ENCODE measurements at places on chromosomes 1 and 21.

- DNase-seq = no peak
Observed at GRCh38 chr1:29966526-29967045, 730.3 kb downstream of the PTPRU start.

DNA sequence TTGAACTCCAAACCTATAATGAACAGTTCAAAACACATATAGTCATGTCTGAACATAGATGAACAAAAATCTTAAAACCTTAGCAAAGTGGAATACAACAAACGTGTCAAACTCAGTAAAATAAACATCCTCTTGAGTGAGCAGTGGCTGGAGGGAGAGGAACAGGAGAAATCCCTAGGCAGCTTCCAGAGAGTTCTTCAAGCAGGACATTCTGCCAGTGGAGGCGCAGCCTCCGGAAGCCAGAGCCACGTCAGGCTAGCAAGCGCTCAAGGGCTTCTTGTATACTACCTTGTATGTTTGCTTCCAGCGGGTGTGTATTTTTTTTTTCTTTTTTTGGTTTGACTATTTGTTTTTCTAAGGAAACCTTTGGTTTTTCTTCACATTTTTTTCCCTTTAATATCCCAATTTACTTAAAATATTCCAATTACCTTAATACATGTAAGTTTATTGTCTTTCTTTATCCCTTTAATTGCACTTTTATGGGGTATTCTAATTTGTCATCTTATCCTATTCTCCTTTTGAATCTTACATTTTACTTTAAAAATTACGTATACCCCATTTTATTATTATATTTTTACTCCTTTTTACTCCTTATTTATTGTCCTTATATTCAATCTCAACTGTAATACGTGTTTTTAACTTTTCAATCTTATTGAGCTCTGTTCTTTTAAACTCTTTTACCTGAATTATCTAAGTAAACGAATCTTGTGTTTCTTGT lies 42.0 kb downstream of the COLGALT2 start:
- DNase-seq = no peak

- no peak for DNase-seq
Observed at GRCh38 chr21:46545363-46545762, 59.5 kb downstream of the S100B start.

GRCh38 chr21:25885405-25885804 lies 150.6 kb downstream of the GABPA start:
- no peak for DNase-seq

DNA sequence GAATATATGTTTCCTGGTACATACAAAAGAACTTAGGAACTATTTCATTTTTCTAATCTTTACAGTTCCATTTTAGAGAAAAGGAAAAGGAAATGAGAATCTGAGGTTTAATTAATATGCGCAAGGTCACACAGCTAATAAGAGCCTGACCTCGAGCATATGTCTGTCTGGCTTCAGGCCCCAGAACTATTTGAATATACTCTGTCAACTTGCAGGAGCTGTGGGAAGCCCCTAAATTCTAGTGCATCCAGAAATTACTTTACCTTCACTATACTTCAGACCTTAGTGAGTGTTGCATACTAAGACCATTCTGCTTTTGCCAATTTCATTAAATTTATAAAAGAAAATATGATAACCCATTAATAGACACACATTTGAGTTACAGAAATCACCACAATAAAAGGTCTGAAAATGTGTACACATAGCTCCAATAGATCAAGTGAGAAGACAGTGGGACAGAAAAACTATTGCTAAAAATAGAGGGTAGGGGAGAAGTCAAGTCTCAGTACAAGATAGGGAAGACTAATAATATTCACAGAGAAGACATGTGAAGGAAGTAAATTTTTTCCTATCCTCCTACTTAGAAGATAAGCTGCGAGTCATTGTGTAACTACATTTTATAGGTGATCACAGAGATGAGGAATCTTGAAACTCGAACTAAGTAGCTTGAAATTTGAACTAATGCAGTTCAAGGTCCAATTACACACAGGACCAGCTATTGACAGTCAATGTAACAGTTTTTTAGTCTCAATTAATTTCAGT lies 3.8 kb downstream of the RGS13 start:
- DNase-seq = no peak

- DNase-seq = peak; percentile 43
Observed at GRCh38 chr1:41661428-41662060, 177.1 kb upstream of the EDN2 start.

DNA sequence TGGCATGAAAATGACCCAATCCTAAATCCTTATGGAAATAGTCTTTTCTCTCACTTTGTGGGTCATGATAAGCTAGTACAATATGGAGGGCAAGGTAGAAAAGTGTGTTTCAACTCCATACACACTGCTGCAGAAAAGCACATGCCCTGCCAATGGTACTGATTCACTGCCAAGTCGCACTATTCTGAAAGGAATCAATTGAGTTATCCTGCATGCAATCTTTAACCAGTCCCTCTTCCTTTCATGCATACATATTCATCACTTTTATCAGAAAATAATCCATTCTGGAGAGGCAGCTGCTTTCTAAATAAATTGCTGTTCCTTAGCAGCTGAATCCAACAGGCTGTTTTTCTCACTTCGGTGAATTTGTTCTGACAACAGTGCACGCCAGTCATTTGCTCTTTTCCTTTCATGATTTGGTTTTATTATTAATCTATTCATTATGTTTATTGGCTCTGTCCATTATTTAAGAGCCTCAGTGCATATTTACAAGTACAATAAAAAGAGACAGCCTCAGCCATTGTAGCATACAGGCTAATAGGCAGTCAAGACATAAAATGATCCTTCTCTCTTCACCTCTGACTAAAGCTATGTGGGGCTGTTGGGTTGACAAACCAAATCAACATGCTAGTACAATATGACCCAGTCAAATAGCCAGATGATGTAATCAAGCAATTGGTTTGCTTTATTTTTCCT lies 108.8 kb downstream of the CHD1L start:
- DNase-seq = no peak

GRCh38 chr1:175744305-175744704 lies 910 bp upstream of the TNR start:
- no peak for DNase-seq

DNA sequence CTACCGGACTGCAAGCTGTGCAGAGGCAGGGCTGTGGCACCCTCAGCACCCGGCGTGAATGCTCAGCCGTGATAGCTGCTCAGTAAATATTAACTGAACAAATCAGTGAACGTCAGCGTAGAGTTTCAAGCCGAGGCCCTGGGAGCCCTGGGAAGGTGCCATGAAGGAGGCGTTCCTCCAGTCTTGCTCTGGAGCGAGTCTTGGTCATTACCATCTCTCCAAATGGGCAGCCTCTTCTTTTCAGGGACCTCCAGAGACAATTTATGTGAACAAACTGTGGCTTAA lies 449.2 kb downstream of the CAMTA1 start:
- no peak for DNase-seq

DNA sequence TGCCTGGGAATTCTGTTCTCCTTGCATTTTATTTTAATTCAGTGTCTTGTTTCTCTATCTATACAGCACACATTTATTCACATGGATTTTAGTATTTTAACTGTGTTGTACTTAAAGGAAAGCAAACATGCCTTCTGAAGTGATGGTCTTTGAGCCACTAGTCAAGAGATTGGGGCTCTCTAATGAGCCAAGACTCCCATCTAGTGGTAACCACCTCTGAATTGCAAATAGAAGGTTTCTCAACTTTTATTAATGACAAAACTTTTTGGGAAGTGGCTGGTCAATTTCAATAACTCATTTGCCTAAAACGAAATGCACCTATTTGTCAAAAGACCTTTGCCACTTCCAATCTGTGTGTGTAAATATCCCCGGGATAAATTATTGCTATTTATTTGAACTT lies 199.6 kb downstream of the LTN1 start:
- no peak for DNase-seq

- no peak for DNase-seq
Observed at GRCh38 chr1:10613340-10613739, 138.6 kb downstream of the PEX14 start.

GRCh38 chr1:59138402-59138801 lies 158.5 kb upstream of the FGGY start:
- DNase-seq = no peak

GRCh38 chr1:29397256-29397590 lies 160.9 kb downstream of the PTPRU start:
- no peak for DNase-seq

- DNase-seq = no peak
Observed at GRCh38 chr1:186255266-186255665, 119.8 kb downstream of the TPR start.

DNA sequence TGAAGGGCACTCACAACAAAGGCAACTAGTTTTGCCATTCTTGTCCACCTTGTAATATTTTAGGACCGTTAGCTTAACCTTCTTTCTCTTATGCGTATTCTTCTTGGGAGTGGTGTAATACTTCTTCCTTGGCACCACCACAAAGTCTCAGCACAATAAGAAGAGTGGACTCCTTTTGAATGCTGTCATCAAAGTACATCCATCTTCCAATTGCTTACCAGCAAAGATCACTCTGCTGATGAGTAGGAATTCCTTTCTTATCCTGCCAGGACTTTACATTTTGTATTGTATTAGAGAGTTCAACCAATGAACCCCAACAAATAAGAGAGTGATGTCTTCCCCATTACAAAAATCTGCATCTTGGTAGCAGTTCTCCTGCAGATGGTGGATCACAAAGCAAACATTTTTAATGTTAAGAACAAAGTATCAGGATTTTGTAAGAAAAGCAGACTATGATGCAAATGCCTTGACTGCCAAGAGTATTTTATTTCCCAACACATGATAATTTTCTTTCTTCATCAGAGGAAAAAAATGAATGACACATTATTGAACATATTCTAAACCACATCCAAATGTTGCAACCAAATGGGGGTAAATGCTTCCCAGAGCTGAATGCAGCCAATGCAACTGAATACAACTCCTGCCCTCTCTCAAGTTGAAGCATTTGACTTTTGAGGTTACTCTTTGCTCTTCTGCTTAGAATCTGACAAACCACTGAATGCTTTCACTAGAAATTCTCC lies 5.1 kb upstream of the ARNT start:
- DNase-seq = no peak

- no peak for DNase-seq
Observed at GRCh38 chr1:32988665-32989064, 24.1 kb upstream of the RNF19B start.

GRCh38 chr1:112704934-112705627 lies 1.8 kb downstream of the RHOC start:
- DNase-seq = peak; percentile 75

GRCh38 chr1:35243691-35244090 lies 24.8 kb upstream of the ZMYM4 start:
- DNase-seq = peak; percentile 53

GRCh38 chr1:31181515-31182343 lies 58.0 kb downstream of the NKAIN1 start:
- peak; percentile 63 for DNase-seq

- DNase-seq = no peak
Observed at GRCh38 chr1:33719326-33719725, 144.6 kb upstream of the HMGB4 start.

DNA sequence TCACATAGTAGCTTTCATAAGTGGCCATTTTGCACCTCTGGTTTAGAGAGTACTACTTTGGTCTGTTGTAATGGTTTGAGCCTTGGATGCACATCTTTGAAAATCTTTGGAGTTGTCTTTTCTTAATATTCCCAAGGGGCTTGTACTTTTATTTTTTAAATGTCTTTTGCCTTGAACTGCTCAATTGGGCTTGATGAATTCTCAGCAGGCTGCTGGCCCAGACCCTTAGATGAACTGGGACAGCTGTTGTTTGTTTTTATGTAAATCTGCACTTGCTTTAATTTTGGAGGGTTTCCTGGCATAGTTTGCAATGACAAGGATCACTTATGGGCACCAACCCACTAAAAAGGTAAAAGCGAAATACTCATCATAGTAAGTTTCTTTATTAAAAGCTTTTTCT lies 24.9 kb downstream of the NGF start:
- DNase-seq = no peak

DNA sequence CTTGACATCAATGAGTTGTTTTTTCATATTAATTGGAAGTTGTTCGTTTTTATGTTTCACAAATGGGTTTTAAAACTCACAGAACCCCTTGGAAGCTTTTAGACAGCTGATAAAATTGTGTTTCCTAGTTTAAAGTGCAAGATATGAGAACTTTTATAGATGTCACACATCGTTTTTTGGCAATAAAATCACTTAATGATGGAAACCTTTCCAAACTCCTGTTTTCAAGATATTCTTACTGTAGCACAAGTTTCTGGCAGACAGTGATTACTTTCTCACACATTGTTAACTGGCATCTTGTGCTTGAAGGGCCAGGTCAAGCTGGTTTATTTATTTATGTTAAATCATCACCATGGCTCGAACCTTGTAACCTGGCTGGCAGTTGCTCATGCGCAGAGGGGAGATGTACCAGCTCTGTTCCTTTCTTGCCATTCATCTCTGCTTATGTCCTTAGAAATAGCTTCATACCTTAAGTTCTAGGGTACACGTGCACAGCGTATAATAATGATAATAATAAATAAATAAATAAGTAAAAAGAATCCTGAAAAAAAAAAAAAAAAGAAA lies 10.2 kb upstream of the RCAN1 start:
- DNase-seq = no peak

- no peak for DNase-seq
Observed at GRCh38 chr1:245169376-245169775, 14.6 kb downstream of the KIF26B start.

GRCh38 chr1:86649618-86650017 lies 54.8 kb upstream of the SH3GLB1 start:
- no peak for DNase-seq
